A673 (cell line): ENCODE measurements at places on chromosomes 16 and 17. TPM values are rescaled to one million over a fixed set of nuclear protein-coding genes. Genes with fewer than 3 reads are reported as not detected.

- no peaks in the 10 kb centered on the region for H3K27me3 ChIP-seq
- no peak overlapping the region for H3K27ac ChIP-seq
- DNase-seq: no peak
- H3K4me3 ChIP-seq: no peak overlapping the region
- peaks cover 12% of the 10 kb centered on the region for H3K4me1 ChIP-seq
Observed at GRCh38 chr17:81468770-81469121, 43.9 kb downstream of the ACTG1 start.

DNA sequence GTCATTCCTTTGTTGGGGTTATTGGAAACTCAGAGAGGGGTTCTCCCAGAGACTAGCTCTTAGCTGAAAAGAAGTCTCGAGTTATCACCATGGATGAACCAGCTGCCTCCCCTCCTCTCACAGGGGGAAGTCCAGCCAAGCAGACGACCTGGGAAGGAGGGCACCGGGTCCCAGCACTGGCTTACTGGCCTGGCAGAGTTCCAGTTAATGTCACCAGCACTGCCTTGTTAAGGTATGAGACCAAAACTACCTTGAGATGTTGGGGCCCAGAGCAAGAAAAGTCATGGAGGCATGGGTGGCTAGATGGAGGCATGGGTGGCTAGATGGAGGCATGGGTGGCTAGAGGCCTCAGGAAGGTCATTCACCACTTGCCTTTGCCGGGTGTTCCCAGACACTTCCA lies 72.4 kb downstream of the WIPI1 start:
- no peak overlapping the region for H3K4me3 ChIP-seq
- DNase-seq: no peak
- H3K27me3 ChIP-seq: no peaks in the 10 kb centered on the region
- no peak overlapping the region for H3K27ac ChIP-seq
- H3K4me1 ChIP-seq: no peaks in the 10 kb centered on the region

DNA sequence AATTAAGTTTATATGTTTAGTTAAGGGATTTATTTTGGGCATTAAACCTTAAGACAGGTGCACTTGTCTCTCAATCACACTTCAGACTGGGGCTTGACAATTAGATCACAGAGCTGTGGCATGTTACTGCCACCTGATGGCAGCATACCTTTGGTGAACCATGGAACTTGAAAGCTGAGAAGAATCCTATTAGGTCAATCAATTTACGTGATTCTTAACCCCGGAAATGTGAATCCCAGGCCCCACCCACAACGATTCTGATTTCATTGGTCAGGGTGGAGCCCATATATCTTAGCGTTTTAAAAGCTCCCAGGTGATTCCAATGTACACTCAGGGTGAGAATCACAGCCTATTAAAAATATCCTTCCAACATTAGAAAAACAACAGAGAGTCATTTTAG lies 91.0 kb downstream of the GSG1L start:
- no peak overlapping the region for H3K27ac ChIP-seq
- no peaks in the 10 kb centered on the region for H3K36me3 ChIP-seq
- H3K4me3 ChIP-seq: no peak overlapping the region
- peak; percentile 57 for DNase-seq
- no peaks in the 10 kb centered on the region for H3K4me1 ChIP-seq

DNA sequence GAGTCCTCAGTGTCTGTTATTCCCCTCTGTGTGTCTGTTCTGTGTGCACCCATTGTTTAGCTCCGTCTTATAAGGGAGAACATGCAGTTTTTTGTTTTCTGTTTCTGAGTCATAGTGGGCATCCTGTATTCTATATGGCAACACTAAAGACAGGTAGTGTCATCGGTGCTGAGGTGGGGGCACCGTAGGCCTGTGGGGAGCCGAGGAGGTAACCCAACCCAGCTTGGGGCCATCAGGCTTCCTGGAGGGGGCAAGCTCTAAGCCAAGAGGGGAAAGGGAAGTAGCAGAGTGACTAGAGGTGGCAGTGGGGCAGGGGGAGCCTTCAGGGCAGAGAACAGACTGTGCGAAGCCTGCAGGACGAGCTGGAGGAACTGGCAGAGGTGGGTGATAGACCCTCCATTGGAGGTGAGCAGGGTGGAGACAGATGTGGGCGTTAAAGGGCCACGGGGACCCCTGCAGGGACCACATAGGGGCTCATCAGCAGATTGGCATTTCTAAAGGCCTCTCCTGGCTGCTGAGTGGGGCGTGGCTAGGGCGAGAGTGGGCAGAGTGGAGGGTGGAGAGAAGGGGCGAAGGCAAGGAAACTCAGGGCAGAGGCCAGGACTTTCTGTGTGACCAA lies 36.5 kb downstream of the CPNE2 start:
- H3K27me3 ChIP-seq: no peaks in the 10 kb centered on the region
- H3K27ac ChIP-seq: peak overlapping the region; percentile 52
- peaks cover 10% of the 10 kb centered on the region for H3K4me1 ChIP-seq
- no peaks in the 10 kb centered on the region for H3K36me3 ChIP-seq
- no peak overlapping the region for H3K4me3 ChIP-seq
- no peak for DNase-seq

DNA sequence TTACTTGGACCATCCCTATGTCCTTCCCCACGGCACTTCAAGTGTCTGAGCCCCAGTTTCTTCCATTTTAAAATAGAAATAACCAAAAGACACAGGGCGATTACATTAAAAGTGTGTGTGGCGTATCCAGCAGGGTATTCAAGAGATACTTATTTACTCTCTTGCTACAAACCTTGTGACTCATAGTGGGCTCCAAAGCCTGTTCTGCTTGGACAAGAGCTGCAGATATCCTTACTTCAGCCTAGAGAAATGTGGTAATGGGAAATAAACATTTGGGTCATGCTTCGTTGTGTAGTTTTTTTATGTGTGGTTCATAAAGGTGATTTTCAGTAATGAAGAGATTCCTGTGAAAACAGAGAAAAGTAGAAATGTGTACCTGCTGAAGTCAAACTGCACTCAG lies 288.9 kb upstream of the CDH11 start:
- H3K27ac ChIP-seq: no peak overlapping the region
- no peak overlapping the region for H3K4me3 ChIP-seq
- DNase-seq: no peak

- peak; percentile 74 for DNase-seq
- no peaks in the 10 kb centered on the region for H3K27me3 ChIP-seq
- H3K4me1 ChIP-seq: peaks cover 4% of the 10 kb centered on the region
- H3K4me3 ChIP-seq: peak overlapping the region; percentile 49
Observed at GRCh38 chr17:3944485-3945388, 19.5 kb downstream of the ATP2A3 start.

GRCh38 chr16:14416184-14416583 lies 213.9 kb downstream of the PARN start:
- no peaks in the 10 kb centered on the region for H3K27me3 ChIP-seq
- DNase-seq: no peak
- no peak overlapping the region for H3K27ac ChIP-seq
- no peaks in the 10 kb centered on the region for H3K36me3 ChIP-seq
- no peaks in the 10 kb centered on the region for H3K4me1 ChIP-seq

Gene NPIPA8
- 2.8 and 3.7 TPM in 2 replicates for total RNA-seq

Gene SYT17
- total RNA-seq: 0.24 and 0.61 TPM in 2 replicates

Gene P2RX5
- 0.45 and 1.4 TPM in 2 replicates for total RNA-seq

Gene KRTAP9-8
- total RNA-seq: not detected in 2 replicates

DNA sequence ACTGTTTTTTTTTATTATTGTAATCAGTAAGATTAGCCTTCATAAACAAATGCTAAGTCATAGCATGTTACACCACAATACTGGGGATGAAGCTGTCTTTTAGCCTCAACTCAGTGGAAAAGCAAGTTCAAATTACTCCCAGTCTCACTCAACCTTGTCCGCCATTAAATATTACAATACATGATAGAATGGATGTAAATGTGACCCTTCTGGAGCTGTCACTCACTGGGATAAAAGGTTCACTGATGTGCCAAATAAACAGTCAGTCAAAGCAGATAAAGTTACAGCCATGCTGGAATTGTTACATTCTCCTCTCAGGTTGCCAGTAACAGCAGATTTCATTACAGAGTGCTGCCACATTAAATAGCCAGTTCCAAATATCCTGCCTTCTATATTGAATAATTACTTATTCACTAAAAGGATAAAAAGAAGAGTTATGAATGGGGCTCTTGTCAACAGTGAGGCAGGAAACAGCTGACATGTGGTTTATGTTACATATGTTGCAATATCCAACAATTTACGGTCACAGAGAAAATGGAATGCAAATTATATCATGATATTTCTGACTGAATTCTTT lies 53.4 kb downstream of the BRIP1 start:
- peak overlapping the region; percentile 51 for H3K27ac ChIP-seq
- H3K27me3 ChIP-seq: no peaks in the 10 kb centered on the region
- H3K4me3 ChIP-seq: no peak overlapping the region
- DNase-seq: peak; percentile 92
- peaks cover 18% of the 10 kb centered on the region for H3K4me1 ChIP-seq

DNA sequence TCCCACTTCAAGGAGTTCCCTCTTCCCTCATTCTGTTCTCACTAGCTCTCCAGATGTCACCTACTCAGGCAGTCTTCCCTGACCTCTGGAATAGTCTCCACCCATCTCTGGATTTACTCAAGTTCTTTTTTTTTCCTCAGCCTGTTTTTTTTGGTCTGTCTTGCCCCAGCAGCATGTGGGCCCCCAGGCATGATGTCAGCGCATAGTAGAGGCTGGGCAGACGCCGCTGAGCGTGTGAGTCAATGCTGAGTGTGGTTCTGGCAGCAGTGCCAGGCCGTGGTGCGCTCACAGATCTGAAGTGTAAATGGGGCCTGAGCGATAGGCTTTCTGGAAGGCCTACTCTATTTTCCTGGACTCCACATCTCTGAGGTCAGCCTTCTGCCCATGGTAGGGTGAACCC lies 2.7 kb upstream of the KCNJ18 start:
- no peaks in the 10 kb centered on the region for H3K27me3 ChIP-seq
- H3K4me3 ChIP-seq: no peak overlapping the region
- no peak for DNase-seq
